ENCODE measurements at places on chromosomes 5 and 9.

- no peak for DNase-seq
Observed at GRCh38 chr5:1985781-1986180, 103.1 kb upstream of the IRX4 start.

DNA sequence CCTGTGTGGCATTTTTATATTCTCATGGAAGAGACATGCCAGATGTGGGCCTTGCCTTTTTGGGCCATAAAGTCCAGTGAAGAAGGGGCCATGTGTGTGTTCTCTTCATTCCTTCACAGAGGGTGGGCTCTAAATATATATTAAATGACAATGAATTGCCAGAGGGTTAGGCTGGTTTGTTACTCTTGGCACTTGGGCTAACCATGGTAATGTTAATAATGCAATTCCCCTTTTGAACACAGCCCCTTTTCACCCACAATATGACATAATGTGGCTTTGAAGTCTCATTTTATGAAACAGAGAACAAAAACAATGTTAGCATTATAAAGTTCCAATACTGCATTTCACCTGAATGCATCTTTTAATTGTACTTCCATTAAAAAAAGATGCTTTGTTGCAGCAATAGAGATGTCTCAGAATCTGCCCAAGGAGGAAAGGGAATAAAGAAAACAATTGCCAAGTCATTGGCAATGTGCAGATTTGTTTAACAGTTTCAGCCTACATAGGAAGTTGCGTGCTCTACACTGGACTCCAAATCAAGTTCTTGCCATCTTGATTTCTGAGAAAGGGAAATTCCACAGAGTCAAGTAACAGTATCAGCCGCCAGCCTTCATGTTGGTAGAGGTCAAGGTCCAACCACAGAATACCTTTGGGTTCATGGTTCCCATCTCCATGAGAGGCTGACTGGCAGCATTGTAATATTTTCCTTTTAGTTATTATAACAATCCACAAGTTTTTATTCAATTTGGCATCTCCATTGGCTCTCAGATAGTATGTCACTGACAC is 141.9 kb downstream of the SLC12A2 start:
- DNase-seq, result no peak

DNA sequence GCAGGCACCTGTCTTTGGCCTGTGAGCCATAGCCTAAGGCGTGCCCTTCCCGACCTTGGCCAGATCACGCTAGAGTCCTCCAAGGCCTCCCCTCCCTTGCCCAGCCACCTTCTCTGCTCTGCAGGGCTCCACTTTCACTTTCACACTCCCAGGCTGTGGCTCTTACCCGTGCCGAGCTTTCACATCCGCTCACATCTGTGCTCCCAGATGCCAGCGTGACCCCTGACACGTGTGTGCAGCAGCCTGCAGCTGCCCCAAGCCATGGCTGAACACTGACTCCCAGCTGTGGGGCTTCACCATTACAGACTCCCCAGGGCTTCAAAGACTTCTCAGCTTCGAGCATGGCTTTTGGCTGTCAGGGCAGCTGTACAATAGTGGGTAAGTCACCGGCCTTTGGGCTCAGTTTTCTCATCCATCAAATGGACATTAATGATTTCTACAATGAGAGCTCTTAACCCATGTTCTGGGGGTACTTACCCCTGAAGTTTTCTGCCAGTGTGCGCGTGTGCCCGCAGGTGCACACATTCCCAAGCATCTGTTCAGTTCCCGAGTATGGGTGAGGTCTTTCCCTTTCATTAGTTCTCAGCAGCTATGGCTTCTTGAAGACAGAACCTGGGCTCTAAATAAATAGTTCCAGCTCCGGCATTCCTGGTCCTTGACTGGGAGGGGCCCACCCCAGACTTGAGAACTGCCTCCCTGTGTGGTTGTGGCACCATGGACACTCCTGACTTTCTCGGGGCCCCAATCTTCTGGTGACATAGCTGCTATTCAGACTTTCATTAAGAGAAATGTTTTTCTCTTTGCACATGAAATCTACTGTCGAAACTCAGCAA is 118.6 kb downstream of the RGS3 start:
- DNase-seq, result peak; percentile 60

DNA sequence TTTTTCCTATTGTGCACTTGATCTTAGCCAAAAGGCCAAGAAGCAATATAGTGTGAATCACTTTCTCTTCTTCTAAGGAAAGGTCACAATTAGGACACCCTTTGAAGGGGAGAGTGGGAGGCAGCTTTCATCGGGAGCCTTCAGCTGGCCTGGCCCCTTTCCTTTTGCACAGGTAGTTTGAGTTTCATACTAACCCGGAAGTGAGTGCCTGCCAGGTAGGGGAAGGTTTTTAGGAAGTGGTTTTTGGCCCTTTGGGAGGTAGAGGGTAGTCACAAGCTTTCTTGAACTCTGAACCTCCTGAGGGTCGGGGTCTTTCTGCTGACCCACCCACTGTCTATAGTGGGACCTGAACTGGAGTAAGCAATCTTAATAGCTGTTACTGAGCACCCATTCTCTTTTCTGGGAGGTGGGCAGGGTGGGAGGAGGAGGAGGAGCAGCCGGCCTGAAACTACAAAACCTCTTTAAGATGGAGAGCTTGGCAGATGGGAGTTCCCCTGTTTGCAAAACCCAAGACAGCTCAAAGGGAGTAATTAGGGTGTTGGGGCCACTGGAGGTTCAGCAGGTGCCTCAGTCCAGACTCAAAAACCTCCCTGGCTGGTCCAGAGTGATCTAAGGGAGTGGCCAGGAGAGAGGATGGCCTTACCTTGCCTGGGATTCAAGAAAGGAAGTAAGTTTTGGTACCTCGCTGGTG is 6.0 kb downstream of the LARP1 start:
- DNase-seq, result no peak

GRCh38 chr5:174300118-174300940 is 254.8 kb downstream of the NSG2 start:
- DNase-seq, result no peak

GRCh38 chr9:8723195-8723594 is 923.6 kb upstream of the DMAC1 start:
- no peak for DNase-seq

DNA sequence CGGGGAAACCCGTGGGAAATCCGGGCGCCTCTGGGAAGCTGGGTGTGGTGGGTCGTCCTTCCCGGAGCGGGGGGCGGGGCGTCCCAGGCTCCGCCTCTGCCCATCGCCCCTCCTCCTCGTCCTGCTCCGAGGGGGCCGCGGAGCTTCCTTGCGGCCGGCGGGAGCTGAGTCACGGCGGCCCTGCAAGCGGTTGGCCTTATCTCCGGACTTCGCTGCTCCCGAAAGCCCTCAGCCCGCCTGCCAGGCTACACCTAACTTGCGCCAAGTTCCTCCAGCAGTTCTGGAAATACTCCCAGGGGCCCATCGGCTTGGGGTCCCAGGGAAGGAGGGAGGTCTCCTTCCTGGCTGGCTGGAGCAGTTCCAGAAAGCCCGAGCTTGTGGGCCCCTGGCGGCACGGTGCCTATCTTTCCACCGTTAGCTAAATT is 54.1 kb upstream of the CDKN2AIPNL start:
- DNase-seq, result peak; percentile 93

- no peak for DNase-seq
Observed at GRCh38 chr9:120875195-120875565, 1.8 kb downstream of the PHF19 start.

DNA sequence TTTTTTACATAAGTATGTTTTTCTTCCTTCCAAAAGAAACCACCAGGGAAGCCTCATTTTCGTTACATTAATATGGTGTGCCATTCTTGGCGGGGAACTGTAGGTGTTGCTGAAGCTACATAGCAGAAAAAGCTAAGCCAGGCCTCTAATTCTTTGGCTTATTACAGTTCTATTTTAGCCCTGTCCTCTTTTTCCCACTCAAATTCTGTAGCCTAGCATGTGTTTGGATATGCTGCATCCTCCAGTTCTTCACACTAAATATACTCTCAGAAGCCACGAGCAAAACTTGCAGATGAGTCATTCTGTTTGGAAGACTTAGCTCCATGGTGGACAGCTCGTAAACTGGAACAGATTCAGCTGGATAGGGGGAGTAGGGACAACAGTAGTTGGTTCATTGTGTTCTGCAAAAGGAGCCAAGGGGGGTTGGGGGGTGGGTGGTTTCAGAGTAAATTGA is 369.4 kb downstream of the TMEM161B start:
- peak; percentile 29 for DNase-seq

- DNase-seq, result no peak
Observed at GRCh38 chr5:94362857-94363256, 255.5 kb downstream of the KIAA0825 start.

DNA sequence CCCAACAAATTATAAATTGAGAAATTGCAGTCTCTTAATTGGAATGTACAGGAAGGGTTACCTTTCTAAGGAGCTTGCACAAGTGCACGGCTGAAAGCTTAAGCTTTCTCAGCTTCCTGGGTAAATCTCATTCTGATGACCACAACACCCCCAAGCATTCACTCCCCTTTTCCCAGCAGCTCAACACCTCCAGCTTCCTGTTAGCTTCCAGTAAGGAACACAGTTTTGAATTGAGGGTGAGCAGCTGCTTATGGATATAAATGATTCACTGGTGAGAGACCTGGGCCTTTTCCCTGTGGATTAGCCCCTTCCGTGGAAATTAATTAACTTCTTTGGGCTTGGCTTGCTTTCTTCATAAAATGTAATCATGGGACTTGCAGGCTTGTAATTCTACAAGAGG is 101.2 kb downstream of the SLC28A3 start:
- no peak for DNase-seq

- DNase-seq, result no peak
Observed at GRCh38 chr5:126947146-126948010, 83.0 kb downstream of the MARCHF3 start.

GRCh38 chr9:116152390-116152789 is 1.2 kb upstream of the PAPPA start:
- DNase-seq, result no peak

DNA sequence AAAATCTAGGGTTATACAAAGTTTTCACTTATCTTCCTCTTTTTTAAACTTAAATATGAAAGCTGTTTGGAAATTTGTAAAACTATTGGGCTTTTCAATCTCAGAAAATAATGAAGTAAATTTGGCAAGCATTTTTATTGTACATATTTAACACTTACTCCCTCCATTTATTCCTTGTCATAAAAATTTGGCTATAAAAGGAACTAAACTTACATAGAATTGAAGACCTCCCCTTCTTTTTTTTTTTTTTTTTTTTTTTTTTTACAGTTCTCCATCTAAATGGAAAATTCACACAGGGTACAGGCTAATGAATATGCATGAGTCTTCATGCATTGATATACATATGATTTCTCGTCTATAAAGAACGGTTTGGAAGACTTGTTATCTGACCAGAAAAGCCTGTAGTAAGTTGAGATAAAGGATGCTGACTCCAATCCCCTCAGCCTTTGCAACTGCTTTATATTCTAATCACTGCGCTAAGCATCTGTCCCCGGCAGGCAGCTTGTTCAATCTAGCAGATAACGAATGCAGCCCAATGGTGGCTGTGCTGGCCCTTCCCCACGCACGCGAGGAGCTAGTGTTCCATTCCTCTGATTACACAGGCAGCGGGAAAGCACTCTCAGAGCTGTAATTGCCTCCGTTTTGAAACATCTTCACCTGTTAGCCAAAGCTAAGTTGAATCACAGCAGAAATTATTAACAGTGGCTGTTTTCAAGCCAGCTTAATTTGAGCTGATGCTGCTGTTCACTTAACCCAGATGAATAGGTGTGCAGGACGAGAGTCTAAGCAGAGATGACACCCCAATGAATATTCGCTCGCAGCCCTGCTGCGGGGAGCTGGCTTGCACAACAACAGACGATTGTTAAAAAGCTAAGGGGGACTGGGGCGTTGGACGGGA is 453.8 kb upstream of the ZNF608 start:
- no peak for DNase-seq

DNA sequence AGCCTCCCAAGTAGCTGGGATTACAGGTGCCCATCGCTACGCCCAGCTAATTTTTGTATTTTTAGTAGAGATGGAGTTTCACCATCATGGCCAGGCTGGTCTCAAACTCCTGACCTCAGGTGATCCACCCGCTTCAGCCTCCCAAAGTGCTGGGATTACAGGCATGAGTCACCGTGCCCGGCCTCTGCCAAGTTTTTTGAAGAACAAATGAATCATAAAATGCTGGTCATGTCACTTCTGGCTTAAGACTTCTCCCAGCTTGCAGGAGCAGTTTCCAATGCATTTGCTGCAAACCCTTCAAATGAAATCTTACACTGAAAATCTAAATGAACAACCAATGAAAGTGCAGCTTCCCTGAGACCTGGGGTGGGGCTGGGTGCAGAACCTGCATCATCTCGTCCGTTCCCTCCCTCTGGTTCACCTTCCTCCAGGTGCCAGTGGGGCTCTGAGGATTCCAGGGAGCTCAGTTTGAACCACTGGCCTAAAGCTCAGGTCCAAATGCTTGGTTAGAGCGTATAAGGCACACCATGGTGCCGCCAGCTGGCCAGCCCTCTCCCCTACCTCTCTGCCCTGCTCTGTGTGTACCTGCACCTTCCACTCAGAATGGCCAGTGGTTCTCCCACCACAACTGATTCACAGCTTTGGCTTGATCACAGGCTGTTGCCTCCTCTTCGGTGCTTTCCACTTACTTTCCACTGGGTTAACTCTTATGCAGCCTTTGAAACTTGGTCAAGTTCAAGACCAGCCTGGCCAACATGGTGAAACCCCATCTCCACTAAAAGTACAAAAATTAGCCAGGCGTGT is 39.8 kb upstream of the FUBP3 start:
- no peak for DNase-seq

DNA sequence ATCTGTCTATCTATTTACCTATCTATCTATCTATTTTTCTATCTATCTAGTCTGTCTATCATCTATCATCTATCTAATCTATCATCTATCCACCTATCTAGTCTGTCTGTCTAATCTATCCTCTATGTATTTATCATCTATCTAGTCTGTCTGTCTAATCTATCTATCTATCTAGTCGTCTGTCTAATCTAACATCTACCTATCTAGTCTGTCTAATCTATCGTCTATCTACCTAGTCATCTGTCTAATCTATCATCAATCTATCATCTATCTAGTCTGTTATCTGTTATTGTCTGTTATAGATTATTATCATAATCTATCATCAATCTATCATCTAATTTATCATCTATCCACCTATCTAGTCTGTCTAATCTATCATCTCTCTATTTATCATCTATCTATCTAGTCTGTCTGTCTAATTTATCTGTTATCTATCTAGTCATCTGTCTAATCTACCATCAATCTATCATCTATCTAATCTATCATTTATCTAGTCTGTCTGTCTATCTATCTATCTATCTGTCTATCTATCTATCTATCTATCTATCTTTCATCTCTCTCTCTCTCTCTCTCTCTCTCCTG is 80.2 kb upstream of the ZNF618 start:
- DNase-seq, result no peak

GRCh38 chr9:108816037-108816436 is 39.7 kb downstream of the ACTL7B start:
- DNase-seq, result no peak

GRCh38 chr5:136458481-136458880 is 93.1 kb upstream of the TRPC7 start:
- no peak for DNase-seq

- DNase-seq, result no peak
Observed at GRCh38 chr9:98164912-98165311, 27.5 kb downstream of the CORO2A start.
